Stimulated activated CD4-positive, alpha-beta T cell treated with anti-CD3 and anti-CD28 coated beads, Interleukin-2, amount 100 ng/mL, for 4 hours (primary cell): ENCODE measurements at places on chromosomes 3 and 15.

- no peak for DNase-seq
Observed at GRCh38 chr3:196741249-196741889, 1.7 kb downstream of the PAK2 start.

DNA sequence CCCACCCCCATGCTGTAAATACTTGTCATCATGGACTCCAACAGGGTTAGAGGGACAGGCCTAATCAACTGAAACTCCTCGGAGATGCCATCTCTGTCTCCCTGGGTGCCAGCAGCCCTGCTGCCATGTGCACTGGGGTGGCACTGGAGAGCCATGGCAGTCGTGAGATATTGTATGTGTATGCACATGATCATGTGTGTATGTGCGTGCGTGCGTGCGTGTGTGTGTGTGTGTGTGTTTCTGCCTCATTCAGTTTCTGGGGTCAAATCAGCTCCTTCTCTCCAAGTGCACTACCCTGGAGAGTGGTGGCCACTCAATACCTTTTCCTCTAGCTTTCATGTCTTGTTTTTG, 3.2 kb upstream of the APEH start:
- no peak for DNase-seq

GRCh38 chr15:70535071-70535954, 228.0 kb downstream of the UACA start:
- peak; percentile 19 for DNase-seq

GRCh38 chr3:129650256-129650872, 43.9 kb upstream of the PLXND1 start:
- peak; percentile 24 for DNase-seq

DNA sequence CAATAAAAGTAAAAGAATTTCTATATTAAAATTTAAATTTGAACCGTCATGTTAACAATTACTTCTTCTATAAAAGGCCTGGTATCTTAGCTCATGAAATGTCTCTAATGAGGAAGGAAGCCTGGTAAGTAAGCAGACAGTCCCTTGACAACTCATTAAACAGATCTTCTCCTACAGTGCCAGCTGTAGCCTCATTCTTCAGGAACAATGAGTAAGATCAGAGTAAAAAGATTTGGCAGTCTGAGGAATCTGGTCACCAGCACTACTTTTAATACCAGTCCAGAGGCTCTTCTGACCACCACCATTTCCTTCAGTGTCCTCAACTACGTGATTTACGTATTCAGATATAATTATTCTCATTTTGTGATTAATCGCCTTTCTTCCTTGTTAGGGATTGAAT, 955.0 kb upstream of the ALCAM start:
- no peak for DNase-seq

DNA sequence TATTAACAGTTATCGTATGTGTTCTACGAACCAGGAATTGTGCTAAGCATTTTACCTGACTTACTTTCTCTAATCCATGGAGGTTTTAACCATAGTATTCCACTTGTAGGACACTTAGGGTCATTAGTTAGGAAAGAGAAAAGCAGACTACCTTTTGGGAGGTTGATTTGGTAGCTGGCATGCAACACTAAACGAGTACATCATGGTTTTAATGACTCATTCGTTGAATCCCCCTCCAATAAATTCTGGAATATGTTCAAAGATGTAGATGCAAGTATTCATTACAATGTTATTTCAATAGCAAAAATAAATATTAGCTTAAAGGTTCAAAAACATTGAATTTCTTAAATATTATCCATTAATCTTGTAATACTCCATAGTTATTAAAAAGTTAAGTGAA, 162.5 kb downstream of the FMN1 start:
- no peak for DNase-seq

DNA sequence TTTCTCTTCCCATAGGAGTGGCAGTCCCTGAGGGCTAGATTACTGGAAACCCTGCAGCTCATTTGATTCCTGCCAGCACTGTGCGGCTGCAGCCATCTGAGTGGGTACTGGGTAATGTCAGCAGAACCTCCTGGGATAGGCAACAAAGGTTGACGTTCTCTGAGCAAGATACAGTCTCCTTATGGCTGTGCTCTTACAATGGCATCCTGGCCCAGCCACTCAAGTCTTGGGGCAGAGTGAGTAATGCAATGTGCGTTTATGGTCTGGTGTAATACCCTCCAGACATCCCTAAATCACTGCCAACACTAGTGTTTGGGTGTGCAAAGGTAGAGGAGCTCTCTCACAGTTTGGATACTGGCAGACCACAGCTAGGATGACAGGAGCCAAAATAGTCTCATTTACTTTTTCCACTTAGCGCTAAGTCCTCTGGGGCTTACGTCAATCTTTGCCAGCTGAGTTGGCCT, 775.8 kb downstream of the ZNF385D start:
- DNase-seq: no peak

- no peak for DNase-seq
Observed at GRCh38 chr3:69532547-69533224, 146.8 kb upstream of the FRMD4B start.

- DNase-seq: no peak
Observed at GRCh38 chr3:56423661-56424099, 44.6 kb downstream of the ERC2 start.

- no peak for DNase-seq
Observed at GRCh38 chr3:181723625-181724191, 12.0 kb downstream of the SOX2 start.

DNA sequence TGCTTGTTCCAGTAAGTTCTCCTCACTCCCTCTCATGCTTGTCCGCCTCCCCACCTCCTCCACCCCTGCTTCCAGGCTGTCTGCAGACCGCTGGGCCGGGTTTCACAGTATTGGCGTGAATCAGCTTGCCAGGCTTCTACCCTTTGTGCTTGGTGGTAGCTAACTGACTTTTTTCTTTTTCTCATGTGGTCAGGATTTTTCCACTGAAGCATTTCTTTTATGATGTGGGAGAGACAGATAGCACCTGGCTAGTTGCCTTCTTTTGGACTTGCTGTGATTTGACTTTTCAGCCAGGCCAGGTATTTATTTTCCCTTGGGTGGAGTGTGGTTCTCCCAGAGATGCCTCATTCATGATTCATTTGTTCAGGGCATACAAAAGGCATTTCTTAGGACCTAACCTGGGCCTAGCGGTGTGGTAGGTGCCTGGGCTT, 60.6 kb downstream of the ST6GAL1 start:
- no peak for DNase-seq

DNA sequence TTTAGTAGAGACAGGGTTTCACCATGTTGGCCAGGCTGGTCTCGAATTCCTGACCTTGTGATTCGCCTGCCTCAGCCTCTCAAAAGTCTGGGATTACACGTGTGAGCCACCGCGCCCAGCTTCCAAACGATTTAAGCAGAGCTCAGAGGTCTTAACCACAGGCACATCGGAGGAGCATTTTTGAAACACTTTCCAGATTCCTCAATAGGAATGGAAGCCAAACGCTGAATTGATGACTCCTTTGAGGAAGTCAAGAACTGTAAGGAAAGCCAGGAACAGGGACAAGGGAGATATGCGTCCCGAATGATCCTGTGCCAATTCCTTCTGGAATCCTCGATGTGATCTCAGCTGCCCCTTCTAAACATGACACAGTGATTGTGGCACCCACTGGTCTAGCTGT, 40.0 kb downstream of the TRH start:
- no peak for DNase-seq

DNA sequence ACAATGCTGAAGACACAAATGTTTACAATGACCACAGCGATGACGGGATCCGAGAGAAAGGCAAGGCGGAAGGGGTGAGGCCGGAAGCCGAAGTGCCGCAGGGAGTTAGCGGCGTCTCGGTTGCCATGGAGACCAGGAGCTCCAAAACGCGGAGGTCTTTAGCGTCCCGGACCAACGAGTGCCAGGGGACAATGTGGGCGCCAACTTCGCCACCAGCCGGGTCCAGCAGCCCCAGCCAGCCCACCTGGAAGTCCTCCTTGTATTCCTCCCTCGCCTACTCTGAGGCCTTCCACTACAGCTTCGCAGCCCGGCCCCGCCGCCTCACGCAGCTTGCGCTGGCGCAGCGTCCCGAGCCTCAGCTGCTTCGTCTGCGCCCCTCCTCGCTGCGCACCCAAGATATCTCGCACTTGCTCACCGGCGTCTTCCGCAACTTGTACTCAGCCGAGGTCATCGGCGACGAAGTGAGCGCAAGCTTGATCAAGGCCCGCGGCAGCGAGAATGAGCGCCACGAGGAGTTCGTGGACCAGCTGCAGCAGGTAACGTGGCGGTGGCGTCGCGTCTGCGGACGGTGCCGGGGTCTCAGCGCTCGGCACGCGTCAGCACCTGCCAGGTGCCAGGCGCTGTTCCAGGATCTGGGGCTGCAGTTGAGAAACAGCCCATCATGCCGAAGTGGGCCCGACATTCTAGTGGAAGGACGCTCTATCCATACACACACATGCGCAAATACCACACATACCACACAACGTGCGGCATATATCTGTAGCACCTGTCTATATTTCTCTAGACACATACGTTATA, at the start of gene DLEC1:
TSS of gene DLEC1 (plus strand) at position 108 of the 798 bp plus-strand sequence. CDS start at position 126, 18 bp downstream.
- peak; percentile 71 for DNase-seq

- no peak for DNase-seq
Observed at GRCh38 chr3:25218362-25218761, 209.7 kb upstream of the RARB start.

GRCh38 chr3:32626631-32627030, 56.0 kb upstream of the DYNC1LI1 start:
- no peak for DNase-seq

- DNase-seq: no peak
Observed at GRCh38 chr3:187227658-187228258, 30.5 kb downstream of the RTP1 start.

DNA sequence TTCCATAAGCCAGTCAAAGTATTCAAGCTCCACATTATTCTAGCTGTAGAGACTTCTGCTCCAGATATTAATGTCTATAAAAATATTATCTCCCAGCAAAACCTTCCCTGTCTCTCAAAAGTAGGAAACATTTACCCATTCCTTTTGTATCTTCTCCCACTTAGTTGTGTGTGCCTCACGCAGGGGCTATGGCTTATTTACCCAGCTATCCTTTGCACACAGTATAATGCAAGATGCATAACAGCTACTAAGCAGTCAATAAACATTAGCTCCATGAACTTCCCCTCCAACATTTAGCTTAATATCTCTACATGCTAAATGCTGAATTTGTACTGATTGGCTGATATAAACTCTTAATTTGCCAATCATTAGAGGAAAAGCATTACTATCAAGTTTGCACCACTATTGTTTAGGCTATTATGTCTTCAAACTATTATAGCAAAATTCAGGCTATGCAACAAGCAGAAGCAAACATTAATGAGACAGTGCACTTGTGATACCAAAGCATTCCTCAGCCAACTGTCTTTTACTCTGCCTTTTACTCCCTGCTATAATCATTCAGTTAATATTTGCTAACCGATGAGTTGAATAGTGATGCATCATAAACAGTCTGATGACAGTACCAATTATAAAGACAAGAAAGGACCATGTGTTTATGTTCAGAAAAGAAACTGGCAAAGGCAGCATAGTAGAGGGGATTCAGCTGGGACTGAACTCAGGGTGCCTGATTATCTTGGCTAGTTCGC, 81.2 kb downstream of the PLCH1 start:
- DNase-seq: no peak

- DNase-seq: no peak
Observed at GRCh38 chr3:135567223-135567622, 398.3 kb upstream of the PPP2R3A start.

- no peak for DNase-seq
Observed at GRCh38 chr3:36804295-36805055, 40.1 kb upstream of the DCLK3 start.

- no peak for DNase-seq
Observed at GRCh38 chr3:16318176-16318575, 53.2 kb downstream of the OXNAD1 start.

GRCh38 chr3:191922570-191922969, 461.6 kb downstream of the PYDC2 start:
- DNase-seq: no peak

DNA sequence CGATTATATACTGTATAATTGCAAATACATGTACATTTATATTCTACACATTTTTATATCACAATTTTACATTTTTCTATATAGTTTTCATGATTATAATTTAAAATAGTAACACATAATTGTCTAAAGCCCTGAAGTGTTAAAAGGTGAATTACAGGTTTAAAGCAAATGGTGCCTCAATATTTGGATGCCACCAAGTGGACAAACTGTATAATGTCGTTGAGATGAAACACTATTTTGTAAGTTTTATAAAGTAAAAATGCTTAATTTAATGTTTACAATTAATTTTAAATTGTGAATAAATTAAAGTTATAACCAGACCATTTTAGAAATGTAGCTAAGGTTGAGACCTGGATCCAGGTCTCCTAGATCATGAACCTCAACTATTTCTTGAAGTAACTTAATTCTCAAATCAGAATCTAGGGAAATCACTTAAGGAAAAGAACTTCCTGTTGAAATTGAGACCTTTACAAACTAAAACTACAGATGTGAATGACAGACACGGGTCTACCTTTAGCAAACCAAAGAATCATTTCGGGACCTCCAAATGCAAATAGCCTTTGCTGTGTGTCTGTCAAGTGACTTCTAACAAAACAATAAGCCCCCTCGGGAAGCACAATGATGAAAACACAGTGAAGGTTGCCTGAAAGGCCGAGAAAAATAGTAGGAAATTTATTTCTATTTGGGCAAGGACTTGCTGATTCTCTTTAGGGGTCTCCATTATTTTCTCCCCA, 37.8 kb downstream of the EHHADH start:
- no peak for DNase-seq

GRCh38 chr15:44246521-44247268, 41.8 kb upstream of the GOLM2 start:
- no peak for DNase-seq

GRCh38 chr3:44365952-44366351, 27.4 kb downstream of the TCAIM start:
- no peak for DNase-seq

- no peak for DNase-seq
Observed at GRCh38 chr3:22606938-22607337, 596.2 kb upstream of the UBE2E2 start.

GRCh38 chr3:39541917-39542329, 74.4 kb downstream of the MOBP start:
- DNase-seq: no peak

- DNase-seq: no peak
Observed at GRCh38 chr3:150371741-150372254, 36.3 kb upstream of the TSC22D2 start.

- no peak for DNase-seq
Observed at GRCh38 chr15:101827257-101827656, 15.3 kb downstream of the OR4F15 start.

DNA sequence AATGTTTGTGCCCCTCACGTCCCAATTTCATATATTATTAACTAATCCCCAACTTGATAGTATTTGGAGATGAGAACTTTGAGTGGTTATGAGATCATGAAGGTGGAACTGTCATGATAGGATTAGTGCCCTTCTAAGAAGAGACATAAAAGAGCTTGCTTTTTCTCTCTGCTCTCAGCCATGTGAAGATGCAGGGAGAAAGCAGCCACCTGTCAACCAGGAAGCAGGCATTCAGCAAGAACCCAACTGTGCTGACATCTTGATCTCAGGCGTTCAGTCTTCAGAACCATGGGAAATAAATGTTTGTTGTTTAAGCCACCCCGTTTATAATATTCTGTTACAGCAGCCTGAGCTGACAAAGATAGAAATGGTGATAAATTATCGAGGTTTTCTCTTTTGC, 278.7 kb upstream of the KCNMB2 start:
- no peak for DNase-seq
